ENCODE measurements at places on chromosomes 4 and X.

- no peak for DNase-seq
Measured at GRCh38 chr4:145890689-145891088, 47.9 kb downstream of the ZNF827 start.

- no peak for DNase-seq
Measured at GRCh38 chr4:40971338-40971737, 221.6 kb downstream of the NSUN7 start.

DNA sequence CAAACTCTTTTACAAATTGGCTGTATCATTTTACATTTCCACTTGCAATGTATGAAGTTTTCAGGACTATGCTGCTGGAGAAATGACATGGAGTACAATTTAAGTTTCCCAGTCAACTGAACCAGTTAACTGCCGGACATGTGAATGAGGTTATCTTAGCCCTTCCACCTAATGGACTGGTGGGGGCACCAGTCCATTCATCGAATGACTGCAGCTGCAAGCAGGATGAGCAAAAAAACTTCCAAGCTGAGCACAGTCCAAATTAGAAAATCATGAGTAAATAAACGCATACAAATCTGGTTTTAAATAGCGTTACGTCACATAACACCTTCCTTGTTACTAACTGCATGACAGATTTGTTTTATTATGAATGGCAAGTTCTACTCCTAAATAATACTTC lies 1131.5 kb downstream of the PCDH18 start:
- no peak for DNase-seq

DNA sequence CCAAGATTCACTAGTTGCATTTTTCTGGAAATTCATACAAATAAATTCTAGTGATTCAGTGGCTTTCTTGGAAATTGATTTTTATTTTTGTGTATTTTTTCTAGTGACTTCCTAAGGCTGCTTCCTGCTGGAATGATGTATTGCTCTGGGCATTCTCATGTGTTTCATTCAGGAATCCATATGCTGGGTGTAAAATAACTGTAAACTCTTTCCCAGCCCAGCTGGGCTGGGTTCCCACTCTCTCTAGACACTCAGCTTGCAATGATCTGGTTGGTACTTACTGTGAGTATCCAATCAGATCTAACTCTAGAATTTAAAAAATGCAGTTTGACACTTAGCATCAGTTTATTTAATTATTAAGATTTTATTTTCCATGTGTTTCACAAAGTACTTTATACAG lies 882.2 kb downstream of the STIM2 start:
- no peak for DNase-seq

DNA sequence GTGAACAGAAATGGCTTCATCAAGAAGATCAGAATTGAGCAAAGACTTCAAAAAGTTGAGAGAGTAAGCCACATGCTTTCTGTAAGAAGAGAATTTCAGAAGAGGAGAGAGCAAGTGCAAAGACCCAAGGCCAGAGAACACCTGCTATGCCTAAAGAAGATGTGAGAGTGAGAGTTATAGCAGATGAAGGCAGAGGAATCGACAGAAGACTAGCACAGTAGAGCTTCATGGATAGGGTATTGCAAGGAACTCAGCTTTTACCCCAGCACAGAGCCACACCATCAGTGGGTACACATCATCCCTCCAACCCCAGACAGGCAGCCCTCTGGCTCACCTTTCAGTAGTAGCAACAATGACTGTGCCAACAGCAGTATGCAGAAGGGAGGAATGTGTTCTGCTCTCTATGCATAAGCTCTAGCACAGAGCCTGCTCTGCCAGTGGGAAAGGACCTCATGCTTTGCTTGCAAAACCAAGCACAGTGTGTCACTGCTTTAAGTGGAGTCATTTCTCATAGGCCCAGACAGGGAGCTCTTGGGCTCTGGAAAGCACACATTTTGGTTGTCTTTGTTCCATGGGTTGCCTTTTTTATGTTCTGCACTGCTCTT lies 318.6 kb downstream of the NAF1 start:
- no peak for DNase-seq

GRCh38 chrX:85327060-85327333 lies 52.5 kb downstream of the POF1B start:
- DNase-seq = no peak

DNA sequence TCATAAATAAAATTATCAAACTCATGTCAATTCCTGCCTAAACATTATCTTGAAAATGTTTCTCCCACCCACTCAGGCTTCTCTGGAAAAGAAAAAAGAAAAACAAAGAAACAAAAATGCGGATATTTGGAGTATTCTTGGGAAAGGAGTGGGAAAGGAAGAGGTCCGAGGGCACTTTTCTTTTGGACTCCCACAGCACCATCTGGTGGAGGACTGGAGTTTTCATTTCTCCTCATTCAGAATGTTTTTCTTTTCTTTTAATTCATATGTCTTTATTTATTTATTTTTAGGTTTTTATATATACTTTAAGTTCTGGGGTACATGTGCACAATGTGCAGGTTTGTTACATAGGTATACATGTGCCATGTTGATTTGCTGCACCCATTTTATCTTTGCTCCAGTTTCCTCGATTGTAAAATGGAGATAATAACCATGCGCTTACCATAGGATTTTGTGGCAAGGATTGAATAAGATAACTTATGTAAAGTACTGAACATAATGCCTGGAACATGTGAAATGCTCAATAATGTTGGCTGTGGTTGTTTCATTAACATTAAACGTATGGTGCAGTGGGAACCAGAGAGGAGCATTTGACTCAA lies 8.0 kb upstream of the KCNE5 start:
- no peak for DNase-seq

DNA sequence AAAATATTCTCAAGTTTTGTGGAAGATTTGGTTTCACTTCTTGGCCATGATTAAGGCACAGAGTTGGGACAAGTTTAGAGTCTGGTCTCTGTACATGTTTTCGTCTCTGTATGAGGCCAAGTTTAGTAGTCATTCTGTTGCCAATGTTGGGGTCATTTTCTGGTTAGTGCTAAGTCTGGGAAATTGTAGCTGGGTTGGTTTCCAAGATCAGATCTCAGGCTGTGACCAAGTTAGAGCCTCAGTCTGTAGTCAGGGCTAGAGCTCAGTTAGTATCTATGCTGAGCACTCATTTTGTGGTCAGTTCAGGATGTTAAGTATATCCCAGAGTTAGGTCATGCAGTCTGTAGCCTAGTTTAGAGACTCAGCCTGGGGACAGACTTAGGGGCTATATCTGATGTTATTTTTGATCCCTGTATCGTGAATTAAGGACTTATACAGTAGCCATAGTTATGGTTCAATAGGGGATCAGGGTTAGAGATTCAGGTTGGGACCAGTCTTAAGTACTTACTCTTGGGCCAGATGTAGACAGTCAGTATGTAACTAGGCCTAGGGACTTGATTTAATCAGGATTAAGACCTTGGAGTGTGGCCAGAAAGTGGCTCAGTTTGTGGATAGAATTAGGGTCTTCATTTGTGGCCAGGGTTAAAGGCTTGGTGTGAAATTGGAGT lies 6.6 kb upstream of the ENOX2 start:
- no peak for DNase-seq

GRCh38 chr4:164952551-164952950 lies 24.9 kb downstream of the TRIM61 start:
- DNase-seq = no peak
